ENCODE measurements at places on chromosomes 7 and 10.

- ATAC-seq = peak; percentile 18
Measured at GRCh38 chr7:91880016-91880412, 488 bp downstream of the MTERF1 start.

- no peak for ATAC-seq
Measured at GRCh38 chr7:5552123-5552522, 128.5 kb upstream of the TNRC18 start.

DNA sequence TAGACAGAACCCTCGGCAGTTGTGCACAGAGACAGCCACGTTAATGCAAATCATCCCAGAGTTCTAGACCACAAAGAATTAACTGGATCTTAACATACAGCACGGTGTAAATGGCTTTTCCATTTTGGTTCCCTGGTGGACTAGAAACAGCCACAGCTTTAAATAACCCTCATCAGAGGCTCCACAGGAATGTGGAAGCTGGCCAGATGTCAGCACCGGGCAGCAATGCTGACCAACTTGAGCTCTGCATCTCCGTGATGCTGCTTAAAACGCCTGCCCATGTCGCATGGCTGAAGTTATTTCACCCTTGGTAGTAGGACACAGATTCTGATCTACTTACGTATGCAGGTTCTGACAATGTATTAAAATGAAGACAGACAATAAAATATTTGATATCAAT is 24.5 kb downstream of the RSU1 start:
- no peak for ATAC-seq

DNA sequence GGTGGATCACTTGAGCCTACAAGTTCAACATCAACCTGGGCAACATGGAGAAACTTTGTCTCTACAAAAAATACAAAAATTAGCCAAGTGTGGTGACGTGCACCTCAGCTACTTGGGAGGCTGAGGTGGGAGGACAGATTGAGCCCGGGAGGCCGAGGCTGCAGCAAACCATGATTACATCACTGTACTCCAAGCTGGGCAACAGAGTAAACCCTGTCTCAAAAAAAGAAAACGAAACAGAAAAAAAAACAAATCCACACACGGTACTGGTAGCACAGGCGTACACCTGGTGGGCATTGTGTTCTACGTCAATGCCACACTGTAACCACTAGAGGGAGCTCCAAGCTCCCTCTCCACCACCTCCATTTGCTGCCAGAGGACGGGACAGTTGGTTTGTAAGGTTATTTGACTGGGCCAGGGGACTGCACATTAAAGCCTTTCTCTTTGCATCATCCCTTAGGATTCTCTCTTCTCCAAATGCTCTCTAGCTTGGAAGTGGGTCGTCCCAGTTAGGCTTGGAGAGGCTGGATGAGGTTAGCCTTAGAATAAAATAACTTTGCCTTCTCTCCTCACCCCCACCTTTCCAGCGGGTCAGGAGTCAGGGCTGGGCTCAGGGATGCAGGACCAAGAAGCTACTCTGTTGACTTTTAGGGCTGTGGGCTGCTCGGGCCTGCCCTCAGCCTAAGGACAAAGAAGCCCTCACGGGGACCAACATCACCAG is 130.8 kb downstream of the SORBS1 start:
- peak; percentile 98 for ATAC-seq

DNA sequence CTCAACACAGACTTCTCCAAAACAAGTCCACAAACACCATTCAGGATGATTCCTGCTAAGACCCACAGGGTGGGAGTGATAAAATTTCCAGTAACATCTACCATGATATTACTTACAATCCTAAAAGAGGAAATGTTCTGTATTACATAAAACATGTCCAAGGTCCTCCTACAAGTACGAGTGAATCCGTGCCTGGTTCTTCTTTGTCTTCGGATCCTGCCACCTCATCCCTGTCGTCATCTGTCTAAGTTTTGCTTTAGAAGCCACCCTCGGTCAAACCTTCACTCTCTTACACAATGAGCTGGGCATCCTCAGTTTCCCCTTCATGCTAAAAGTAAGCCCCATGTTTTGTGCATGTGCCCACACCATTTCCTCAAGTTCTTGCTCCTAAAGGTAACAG is 279.0 kb downstream of the KCNMA1 start:
- no peak for ATAC-seq

- peak; percentile 73 for ATAC-seq
Measured at GRCh38 chr10:104255311-104255981, 754 bp downstream of the GSTO1 start.

GRCh38 chr10:103715430-103715829 is 139.9 kb downstream of the SH3PXD2A start:
- ATAC-seq = peak; percentile 58

DNA sequence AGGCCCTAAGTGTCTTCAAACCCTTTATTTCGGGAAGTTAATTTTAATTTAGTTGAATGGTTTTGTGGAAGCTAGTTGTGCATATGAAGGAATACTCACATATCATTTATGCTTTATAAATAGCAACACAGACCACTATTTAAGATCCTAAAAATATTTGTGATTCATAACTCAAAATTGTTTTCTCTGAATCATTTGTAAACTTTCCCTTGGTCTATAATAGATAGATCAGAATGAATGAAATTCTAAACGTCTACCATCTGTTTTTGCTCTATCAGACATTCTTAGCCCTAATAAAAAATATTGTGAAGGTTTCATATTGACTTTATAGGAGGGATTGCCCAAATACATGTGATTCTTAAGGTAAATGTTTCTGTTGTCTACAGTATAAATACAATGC is 43.5 kb downstream of the LOXL4 start:
- ATAC-seq = peak; percentile 89

DNA sequence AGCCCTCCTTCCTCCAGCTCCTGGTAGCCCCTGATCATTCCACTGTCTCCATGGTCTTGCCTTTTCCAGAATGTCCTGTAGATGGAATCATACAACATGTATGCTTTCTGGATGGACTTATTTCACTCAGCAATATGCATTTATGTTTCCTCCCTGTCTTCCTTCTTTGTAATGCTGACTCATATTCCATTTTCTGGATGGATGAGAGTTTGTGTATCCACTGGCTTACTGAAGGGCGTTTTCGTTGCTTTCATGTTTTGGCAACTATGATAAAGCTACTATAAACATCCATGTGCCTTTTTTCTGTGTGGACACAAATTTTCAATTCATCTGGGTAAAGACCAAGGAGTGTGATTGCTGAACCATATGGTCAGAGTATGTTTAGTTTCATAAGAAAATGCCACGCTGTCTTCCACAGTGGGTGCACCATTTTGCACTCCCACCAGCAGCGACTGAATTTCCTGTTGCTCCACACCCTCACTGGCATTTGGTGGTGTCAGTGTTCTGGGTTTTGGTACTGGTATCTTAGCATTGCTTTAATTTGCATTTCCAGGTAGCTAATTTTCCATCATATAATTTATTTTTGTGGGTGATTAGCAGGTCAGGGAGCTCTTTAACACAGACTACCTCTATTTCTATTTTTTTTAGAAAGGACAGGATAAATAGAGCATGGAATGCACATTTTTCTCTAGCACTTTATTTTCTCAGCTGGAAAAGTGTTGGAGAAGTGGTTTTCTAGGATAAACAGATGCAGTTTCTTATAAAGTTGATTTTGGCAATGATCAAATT is 252.2 kb downstream of the WDR37 start:
- ATAC-seq = no peak

DNA sequence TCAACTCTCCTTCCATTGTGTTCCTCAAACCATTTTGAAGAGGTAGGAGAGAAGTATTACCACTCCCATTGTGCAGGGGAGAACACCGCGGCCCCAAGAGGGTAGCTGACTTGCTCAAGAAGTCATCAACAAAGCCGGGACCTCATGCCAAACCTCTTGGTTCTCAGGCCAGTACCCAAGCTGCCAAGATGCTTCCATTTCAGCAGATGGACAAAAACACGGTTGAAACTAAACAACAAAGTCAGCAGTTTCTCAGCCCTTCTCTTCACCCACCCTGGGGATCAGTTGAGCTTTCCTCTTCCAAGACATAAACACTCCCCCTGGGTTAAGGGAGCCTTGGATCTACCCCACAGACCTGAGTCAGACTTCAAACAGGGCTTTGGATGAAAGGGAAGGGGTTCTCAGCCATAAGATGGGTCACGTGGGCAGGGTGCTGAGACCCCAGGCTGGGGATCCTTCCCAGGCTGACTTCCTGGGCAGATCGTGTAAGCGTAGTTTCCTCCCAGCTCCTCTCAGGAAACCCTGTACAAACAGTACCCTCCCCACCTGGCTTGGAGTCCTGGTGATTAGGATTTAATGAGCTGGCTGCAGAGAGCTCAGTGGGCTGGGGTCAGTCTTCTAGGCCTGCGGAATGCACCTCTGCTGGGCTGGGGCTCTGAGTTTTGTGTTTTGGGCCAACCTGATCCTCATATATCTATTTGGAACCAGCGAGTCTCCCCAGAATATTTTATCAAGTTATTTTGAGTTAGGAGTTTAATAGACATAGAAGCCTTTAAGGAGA is 27.3 kb downstream of the EMX2 start:
- ATAC-seq = no peak

DNA sequence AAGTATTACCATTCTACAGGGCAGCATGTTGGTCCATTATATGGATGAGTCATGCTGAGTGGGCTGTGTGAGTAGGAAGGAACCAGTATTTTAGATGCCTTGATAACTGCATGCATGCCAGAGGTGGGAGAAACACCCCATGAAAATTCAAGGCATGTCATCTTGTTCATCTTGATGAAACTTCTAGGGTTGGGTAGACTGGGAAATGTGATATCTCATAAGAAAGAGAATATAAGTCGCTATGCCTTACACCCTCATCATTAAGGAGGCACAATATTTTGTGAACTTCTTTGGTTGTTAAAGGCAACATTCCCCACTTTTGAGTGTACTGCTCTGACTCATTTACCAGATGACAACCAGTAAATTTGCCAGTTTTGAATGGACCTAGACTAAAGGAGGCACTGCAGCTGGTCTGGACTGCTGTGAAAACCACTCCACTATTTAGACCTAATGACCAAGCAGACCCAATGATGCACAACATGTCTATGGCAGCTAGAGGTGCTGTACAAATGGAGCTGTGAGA is 48.0 kb downstream of the ZNF365 start:
- ATAC-seq = peak; percentile 86

GRCh38 chr10:16941870-16942269 is 124.6 kb upstream of the RSU1 start:
- no peak for ATAC-seq

GRCh38 chr10:90862908-90863514 is 5.2 kb upstream of the HTR7 start:
- ATAC-seq = peak; percentile 33

DNA sequence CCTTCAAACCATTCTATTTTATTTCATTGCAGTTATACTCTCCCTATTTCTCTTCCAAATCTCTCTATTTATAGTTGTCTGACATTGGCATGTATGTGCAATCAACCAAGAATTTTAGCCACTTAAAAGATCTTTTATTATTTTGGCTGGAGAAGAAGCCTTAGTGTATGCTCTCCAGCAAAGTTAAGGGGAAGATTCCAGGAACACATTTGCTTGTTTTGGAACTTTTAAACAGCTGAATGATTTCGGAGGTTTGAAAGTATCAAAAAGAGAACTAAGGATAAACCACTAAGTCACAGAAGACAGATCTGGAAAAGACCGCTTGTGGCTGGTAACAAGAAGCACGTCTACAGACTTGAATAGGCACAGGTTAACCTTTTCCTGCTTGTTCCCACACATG is 182.2 kb upstream of the FZD1 start:
- ATAC-seq = peak; percentile 28

GRCh38 chr10:97721871-97722780 is 8.6 kb downstream of the MARVELD1 start:
- no peak for ATAC-seq

DNA sequence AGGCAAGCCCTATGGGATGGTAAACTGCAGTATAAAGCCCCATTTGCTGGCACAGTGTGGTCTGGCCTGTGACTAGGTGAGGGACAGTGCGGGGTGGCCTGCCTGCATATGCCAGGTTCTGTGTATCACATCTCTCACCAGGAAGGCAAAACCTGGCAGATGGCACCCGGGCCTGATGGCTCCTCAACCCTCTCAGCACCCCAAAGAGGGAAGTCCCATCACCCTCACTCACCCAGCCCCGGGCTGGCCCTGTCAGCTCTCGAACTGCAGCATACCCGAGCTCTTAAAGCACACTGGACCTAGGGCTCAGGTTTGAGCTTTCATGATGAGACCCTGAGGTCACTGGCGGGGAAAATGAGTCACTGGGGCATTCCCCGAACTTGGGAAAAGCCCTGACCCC is 130.5 kb downstream of the LHPP start:
- ATAC-seq = no peak

- no peak for ATAC-seq
Measured at GRCh38 chr7:104371216-104371979, 43.0 kb downstream of the LHFPL3 start.

GRCh38 chr10:16381083-16381482 is 55.7 kb upstream of the PTER start:
- no peak for ATAC-seq

GRCh38 chr10:3043512-3044368 is 23.6 kb upstream of the PFKP start:
- peak; percentile 75 for ATAC-seq

All from SK-N-SH treated with all-trans-retinoic acid at 6 μM for 48 hours (cell line).